ENCODE measurements at places on chromosomes 5 and 9. TPM values are rescaled to one million over a fixed set of nuclear protein-coding genes. Genes with fewer than 3 reads are reported as not detected.

Gene POLR1E
- total RNA-seq = 64.0 TPM

Gene CDH6
- total RNA-seq = not detected

Gene EDIL3
- total RNA-seq = not detected

Gene TRPM3
- total RNA-seq = not detected

Gene MARCHF11
- not detected for total RNA-seq

Gene ADAM19
- total RNA-seq = 232 TPM

Gene HTR1A
- total RNA-seq = not detected

Gene HMCN2
- not detected for total RNA-seq

Gene PHF2
- 22.4 TPM for total RNA-seq

Gene CTXN3
- not detected for total RNA-seq

Gene EIF4E1B
- total RNA-seq = not detected

Gene FAM114A2
- total RNA-seq = 23.6 TPM

Gene TERT
- 10.1 TPM for total RNA-seq

Gene PCDHGA5
- total RNA-seq = 0.19 TPM

Gene OTP
- total RNA-seq = not detected

Gene CYSRT1
- 0.68 TPM for total RNA-seq

Gene GPR151
- total RNA-seq = not detected

Gene CDKN2AIPNL
- 34.3 TPM for total RNA-seq

Gene NUTM2F
- total RNA-seq = not detected

Gene SLC34A3
- not detected for total RNA-seq

Gene CCDC69
- 23.2 TPM for total RNA-seq

Gene OBP2B
- total RNA-seq = not detected

Gene CDKN2B
- total RNA-seq = 0.33 TPM

Gene INSL4
- total RNA-seq = not detected

Gene GRIN1
- total RNA-seq = not detected

Gene OCLN
- 0.12 TPM for total RNA-seq

Gene PCDHGA2
- total RNA-seq = 0.12 TPM

Gene IFNB1
- not detected for total RNA-seq

Gene FRMPD1
- total RNA-seq = not detected

Gene ASB6
- 22.7 TPM for total RNA-seq

Gene ADGRD2
- not detected for total RNA-seq

Gene BNC2
- total RNA-seq = not detected

Gene ZNF79
- total RNA-seq = 17.2 TPM

Gene DMXL1
- total RNA-seq = 25.6 TPM

Gene SMIM3
- total RNA-seq = 16.6 TPM

Gene SPATA31A3
- total RNA-seq = not detected

Gene SMIM33
- 0.37 TPM for total RNA-seq

Gene SEMA5A
- not detected for total RNA-seq

Gene SPINK13
- not detected for total RNA-seq

Gene PCDHB8
- not detected for total RNA-seq

Gene ANKRD20A1
- 1.2 TPM for total RNA-seq

Gene RGS7BP
- not detected for total RNA-seq

Gene ZNF366
- not detected for total RNA-seq

Gene PCDHGA9
- total RNA-seq = 0.44 TPM

Gene LCN2
- not detected for total RNA-seq

Measured in activated CD4-positive, alpha-beta T cell treated with anti-CD3 and anti-CD28 coated beads, Interleukin-2, amount 10 ng/mL, durations not matched to agents 24 days and 14 days (primary cell).